Psoas muscle (tissue), 8 donors: ENCODE measurements at places on chromosomes 2 and 18.

GRCh38 chr2:193496786-193497185 lies 1302.1 kb upstream of the TMEFF2 start:
- no peak for DNase-seq

GRCh38 chr2:148928395-148928794 lies 53.4 kb downstream of the KIF5C start:
- no peak for DNase-seq

- DNase-seq: no peak
Observed at GRCh38 chr2:181005809-181006208, 25.4 kb downstream of the UBE2E3 start.

- DNase-seq: no peak
Observed at GRCh38 chr2:6308986-6309385, 556.7 kb downstream of the CMPK2 start.

- no peak for DNase-seq
Observed at GRCh38 chr2:181680937-181681811, 857 bp upstream of the NEUROD1 start.

DNA sequence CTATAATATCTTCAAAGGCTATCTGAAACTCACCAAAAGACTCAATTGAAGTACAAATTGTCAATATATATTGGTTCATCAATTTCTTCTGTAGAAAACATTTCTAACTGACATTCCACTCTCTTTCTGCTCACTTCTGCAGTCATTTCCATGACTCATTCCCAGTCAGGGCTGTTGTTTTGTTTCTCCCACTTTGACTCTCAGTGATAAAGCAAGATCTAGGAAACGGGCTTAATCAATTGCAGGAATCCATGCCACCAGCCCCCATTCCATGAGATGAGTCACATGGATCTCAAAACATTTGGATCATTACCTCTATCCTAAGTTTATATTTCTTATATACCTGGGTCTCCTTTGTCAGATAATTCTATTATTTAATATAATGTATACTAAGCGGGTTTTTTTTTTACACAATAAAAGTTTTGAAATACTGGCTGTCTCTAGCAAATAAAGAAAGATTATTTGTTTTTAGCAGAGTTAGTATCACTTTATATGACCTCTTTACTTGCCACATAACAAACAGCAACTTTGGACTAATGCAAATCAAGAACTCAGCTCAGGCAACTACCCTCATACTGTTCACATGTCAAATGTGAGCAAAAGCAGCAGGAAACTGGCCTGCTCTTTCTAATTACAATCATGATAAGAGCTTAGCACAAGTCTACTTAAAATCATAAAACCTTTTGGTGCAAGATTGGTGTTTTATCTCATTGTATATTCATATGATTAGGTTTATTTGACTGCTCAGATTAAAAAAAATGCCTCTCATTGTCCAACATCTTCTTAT lies 251.1 kb upstream of the PIK3C3 start:
- DNase-seq: no peak

- DNase-seq: no peak
Observed at GRCh38 chr2:1656961-1657841, 87.1 kb downstream of the PXDN start.

DNA sequence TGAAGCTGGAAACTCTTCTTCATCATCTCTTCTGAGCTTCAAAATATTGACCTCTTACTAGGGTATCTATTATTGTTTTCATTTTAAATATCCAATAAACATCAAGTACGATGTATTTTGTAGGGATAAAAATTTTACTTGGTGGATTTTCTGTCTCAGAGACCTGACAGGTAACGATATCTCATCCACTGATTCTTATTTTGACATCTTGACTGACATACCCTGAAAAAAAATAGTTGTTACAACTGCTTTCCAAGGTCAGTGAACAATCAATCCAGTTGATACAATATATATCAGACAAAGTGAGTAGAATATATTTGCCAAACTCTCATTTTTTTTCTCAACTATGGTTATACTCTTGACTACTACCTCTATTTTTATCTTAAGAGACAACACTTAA lies 963.7 kb upstream of the CDH2 start:
- DNase-seq: no peak

- peak; percentile 84 for DNase-seq
Observed at GRCh38 chr2:74515981-74516633, 1.9 kb downstream of the TLX2 start.

DNA sequence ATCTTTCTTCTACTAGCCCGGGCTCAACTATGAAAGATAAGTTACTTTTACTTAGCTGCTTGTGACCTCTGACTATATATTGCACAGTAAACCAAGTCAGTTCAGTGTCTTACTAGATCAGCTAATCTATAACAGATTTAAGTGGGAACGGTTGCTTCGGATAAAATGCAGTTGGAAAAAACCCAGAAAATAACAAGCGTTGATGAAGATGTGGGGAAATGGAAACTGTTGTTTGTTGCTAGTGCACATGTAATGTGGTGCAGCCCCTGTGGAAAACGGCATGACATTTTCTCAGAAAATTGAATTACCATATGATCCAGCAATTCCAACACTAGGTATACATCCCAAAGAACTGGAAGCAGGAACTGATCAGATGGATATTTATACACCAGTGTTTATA lies 248.5 kb downstream of the PRKCE start:
- DNase-seq: no peak

DNA sequence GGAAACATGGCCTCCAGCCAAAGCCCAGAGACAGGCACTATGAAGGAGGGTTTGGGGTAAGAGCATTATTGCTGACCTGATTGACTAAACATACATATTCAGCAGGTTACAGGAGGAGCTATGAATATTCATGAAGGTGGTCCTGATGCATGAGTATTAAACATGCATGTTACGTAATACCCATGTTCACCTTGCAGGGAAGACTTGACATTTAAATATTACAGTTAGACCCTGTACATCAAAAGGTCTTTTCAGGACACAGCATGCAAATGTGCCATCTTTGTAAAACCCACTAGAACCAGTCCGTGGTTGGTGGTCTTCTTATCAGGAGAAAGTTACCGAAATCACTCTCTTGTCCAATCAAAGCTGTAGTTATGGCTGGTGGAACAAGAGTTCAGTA lies 59.9 kb downstream of the XRCC5 start:
- DNase-seq: no peak

DNA sequence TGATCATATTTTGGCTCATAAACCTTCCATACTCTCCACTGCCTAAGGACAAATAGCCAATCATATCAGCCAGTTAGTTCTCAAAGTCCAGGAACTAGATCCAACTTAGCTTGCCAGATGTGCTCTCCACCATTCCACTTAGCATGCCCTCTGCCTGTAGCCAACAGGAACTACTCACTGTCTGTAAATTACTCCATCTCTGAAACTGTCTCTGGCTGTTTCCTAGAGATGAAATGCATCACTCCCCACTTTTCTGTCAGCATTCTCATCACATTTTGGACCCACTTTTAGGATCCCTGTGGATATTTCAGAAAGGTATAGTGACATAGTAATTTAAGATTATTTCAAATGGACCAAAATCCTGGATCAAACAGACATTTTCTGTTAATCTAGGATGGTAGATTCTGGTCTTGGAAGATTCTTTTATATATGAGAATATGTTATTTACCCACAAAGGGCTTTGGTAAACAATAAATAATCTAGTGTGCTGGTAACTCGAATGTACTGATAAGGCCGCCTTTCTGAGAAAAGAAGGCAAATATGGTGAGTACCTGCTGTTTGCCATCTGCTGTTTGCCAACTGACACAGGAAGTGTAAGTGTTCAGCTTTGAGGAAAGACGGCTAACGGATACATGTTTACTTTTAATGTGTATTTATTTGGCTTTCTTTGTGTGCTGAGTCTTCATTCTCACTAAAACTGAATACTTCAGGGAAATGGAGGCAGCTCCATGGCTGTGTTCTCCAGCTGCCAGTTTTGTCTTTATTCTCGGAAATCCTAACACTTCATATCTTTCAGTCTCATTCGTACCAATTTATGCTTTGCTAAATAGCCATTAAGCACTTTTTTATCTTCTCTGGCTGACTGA lies 79.5 kb downstream of the EVA1A start:
- no peak for DNase-seq

GRCh38 chr2:155308367-155309009 lies 610.0 kb downstream of the KCNJ3 start:
- DNase-seq: no peak

DNA sequence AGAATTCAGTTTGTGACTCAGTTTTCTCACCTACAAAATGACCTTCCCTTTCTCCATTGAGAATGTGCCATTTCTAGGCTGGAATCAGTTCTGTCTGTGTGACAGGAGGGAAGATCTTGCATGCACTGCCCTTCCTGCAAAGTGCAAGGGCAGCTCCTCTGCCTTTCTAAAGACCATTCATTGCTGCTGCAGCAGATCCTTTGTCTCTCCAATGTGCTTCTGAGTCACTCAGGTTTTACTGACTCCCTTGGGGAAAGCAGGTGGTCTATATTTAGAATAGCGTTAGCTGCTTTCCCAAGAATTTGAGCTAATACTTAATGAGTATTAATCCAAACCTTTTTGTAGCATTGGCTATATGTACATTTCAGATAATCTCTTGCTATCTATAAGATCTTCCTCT lies 62.5 kb downstream of the DAW1 start:
- no peak for DNase-seq

DNA sequence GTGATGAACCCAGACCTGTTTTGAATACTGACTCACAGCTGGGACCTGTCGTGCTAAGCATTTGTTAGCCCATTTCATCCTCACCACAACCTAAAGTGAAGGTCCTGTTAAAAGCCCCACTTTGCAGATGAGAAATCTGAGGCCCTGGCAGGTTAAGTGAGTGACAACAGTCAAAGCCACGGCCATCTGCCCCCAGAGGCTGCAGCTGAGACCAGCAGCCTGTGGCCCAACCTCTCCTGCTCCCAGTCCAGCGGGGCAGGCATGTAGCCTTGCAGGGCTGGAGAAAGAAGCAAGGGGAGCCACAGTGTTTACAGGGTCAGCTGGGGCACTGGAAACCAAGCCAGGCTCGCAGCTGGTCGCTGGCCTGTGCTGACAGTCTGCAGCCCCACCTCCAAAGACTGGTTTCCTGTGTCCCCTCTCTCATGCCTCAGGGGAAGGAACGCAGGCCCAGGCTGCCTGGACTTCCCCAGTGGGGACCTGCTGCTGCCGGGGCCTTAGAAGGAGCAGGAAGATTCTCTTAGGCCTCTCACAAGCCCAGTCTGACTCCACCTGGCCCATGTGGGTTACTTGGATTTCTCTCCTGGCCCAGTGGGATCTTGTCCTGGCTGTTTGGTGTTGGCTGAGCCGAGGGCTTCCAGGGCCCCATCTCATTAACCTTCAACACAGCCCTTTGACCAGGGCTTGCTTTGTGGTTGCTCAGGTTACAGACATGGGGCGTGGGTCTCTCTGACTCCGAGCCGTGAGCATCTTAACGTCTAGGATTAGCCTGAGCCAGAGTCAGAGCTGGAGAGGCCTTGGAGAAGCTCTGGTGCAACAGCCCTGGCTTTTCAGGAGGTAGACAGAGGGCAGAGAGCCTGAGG lies 1.7 kb downstream of the INPP5D start:
- DNase-seq: peak; percentile 28

- DNase-seq: no peak
Observed at GRCh38 chr2:177666408-177666807, 273.8 kb downstream of the AGPS start.

GRCh38 chr2:204453730-204454167 lies 91.5 kb upstream of the PARD3B start:
- DNase-seq: no peak

DNA sequence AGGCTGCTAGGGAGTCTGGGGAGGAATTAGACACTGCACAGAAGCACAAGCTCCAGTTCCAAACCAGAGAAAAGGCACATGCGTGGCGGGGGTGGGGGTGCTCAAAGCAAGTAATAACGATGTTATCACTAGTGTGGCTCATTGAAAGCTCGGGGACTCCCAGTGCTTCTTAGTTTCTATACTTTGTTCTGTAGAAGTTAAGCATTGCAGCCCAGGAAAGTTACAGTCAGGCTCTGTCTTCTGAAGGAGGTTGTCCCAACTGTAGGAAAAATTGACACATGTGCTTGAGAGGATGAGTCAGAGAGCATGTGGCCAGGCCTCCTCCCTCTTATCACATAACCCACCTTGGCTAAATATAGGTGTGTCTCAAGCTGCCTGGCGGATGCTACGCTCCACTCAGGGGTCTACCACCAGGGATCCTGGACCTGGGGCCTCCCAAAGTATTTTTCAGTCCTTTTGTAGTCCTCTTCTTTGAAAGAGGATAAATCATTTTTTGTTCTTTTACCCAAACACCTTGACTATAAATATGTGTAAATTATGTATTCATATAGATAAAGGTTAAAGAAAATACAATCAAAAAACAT lies 3.8 kb downstream of the GALNT5 start:
- DNase-seq: no peak

DNA sequence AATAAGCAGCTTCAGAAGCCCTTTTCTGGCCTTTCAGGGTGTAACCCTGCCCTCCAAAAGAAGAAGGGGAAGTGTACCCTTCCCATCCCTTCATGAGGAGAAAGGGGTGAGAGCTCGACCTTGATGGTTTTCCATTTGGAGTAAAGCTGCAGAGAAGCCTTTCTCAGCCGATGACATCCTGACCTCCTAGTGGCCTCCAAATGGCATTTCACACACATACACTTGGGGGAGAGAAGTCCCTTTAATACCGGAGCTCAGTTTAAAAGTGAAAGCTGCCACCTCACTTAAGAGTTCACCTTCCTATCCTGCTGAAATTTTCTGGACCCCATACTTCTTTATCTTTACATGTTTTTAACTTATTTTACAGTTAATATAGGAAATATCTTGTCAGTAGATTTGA lies 716.7 kb downstream of the DCDC2C start:
- no peak for DNase-seq
